ENCODE measurements at places on chromosomes 16 and 17. TPM values are rescaled to one million over a fixed set of nuclear protein-coding genes. Genes with fewer than 3 reads are reported as not detected.

KRT40 gene
- 2.3 TPM for total RNA-seq

YPEL2 gene
- 14.7 TPM for total RNA-seq

CPHXL2 gene
- not detected for total RNA-seq

DNA sequence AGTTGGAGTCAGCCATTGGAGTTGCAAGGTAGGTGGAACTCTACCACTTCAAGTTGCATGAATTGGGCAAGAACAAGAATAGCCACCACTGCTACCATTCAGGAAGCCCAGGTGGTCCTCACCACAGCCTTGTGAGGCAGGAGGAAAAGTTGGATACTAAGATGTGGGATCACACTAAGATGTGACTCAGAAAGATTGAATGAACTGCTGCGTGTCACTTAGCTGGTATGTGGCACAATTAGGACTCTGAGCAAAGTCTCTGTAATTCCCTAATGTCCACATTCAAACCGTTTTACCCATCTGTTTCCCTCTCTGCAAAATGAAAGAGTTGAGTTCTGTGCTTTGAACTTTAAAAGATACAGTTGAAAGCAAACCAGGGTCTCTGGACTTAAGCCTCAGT, 44.7 kb upstream of the HS3ST3A1 start:
- H3K4me3 ChIP-seq = no peak overlapping the region
- peaks cover 6% of the 10 kb centered on the region for H3K27me3 ChIP-seq
- H3K4me1 ChIP-seq = no peaks in the 10 kb centered on the region
- H3K36me3 ChIP-seq = no peaks in the 10 kb centered on the region

DNA sequence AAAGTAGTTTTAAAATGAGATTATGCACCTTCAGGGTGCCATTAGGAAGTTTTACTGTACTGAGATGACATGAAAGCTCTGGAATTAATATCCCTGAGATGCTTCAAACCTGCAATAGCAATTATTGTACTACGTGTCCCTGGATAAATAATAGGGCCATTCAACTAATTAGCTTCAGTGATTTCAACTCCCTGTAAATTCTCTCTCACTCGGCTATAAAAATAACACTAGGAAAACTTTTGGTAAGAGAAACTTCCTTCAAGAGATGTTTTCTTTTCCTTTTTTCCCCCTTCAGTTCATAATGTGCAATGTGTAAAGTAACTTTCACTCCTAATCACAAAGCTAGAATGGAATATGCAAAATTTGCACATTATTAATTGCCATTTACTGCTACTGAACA, 146.4 kb downstream of the SNX11 start:
- H3K27me3 ChIP-seq = peaks cover 16% of the 10 kb centered on the region
- no peak for DNase-seq
- no peak overlapping the region for H3K27ac ChIP-seq
- no peaks in the 10 kb centered on the region for H3K4me1 ChIP-seq
- H3K36me3 ChIP-seq = no peaks in the 10 kb centered on the region

- H3K27ac ChIP-seq = no peak overlapping the region
- no peaks in the 10 kb centered on the region for H3K36me3 ChIP-seq
- DNase-seq = no peak
- peaks cover 5% of the 10 kb centered on the region for H3K27me3 ChIP-seq
- H3K4me1 ChIP-seq = no peaks in the 10 kb centered on the region
Measured at GRCh38 chr16:19419698-19420075, 2.0 kb downstream of the TMC5 start.

GRCh38 chr17:45873728-45874127, 20.6 kb upstream of the MAPT start:
- H3K27me3 ChIP-seq = peaks cover 34% of the 10 kb centered on the region
- H3K27ac ChIP-seq = peak overlapping the region; percentile 78
- peaks cover 16% of the 10 kb centered on the region for H3K4me1 ChIP-seq

Measured in type B pancreatic cell (in vitro differentiated cells).